Smooth muscle cell of the brain vasculature (primary cell): ENCODE measurements at places on chromosomes 12 and 14.

DNA sequence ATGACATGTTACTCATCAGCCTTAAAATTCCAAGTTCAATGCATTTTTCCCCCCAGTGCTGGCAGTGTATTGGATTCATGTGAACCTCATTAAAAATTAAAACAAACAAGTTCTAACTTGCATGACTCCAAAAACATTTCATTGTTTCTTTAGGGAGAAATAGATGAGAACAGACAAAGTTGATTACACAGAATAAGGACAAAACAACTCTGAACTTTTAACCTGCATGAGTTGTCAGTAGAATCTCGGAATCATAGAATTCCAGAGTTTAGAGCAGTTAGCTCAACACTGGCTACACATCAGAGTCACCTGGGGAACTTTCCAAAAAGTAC lies 127.5 kb downstream of the TMX1 start:
- DNase-seq, result no peak

GRCh38 chr12:22248571-22249115 lies 85.9 kb downstream of the ST8SIA1 start:
- no peak for DNase-seq

DNA sequence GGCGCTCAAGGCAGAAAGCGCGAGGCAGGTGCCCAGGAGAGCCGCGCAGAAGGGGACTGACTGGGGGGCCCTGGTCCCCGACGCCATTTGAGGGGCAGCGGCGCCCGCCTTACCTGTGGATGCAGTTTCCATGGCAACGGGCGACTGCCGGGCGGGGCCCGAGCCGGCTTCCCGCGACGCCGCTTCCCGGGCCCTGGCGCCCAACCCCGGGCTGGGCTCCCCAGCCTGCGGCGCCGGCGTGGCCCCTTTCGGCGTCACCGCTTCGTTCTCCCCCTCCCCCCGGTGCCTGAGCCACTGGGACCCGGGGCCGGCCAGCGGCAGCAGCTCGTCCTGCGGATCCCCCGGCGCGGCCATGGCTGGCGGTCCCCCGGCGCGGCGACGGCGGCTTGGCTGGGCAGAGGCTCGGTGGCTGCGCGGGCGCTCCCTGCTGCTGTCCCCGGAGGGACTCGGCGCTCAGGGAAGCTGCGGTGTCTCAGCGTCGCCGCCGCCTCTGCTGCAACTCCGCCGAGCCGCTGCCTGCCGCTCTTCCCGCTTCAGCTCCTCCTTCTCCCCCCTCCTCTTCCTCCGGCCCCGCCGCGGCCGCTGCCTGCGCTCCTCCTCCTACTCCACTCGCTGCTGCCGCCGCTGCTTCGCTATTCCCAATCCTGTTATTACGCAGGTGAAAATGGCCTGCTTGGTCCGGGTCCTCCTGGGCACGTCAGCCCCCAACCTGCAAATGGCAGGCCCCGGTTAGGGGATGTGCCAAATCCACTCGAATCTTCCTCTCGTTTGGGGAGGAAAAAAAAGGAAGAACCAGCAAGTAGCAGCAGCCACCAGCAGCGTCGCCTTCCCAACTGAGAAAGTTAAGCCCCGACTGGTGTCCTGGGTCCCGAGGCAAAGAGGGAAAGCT lies at the start of gene RTN1:
Gene RTN1 (minus strand): TSS at position 500 of the 889 bp plus-strand sequence. CDS start 146 bp downstream, at position 354.
- no peak for DNase-seq

- no peak for DNase-seq
These were observed 46.1 kb downstream of the KIF26A start for GRCh38 chr14:104184506-104184905.

DNA sequence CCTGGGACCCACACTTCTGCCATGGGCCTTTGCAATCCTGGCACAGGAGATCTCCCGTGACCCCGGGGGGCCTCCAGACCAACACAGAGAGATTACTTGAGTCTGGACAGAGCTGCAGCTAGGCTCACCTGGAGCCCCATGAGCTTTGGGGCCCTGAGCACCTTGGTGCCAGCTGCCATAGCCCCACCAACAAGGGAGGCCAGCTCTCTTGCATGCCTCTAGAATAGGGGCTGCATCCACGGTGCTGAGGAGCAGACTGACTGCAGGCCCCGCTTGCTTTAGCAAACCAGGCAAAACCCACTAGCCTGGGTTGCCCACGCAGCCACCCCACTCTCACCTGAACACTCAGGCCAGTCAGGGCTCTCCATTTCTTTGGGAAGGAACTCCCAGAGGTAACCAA lies 3.7 kb upstream of the OR4N2 start:
- DNase-seq, result no peak

GRCh38 chr12:63912651-63913050 lies 68.2 kb downstream of the SRGAP1 start:
- DNase-seq, result no peak

GRCh38 chr14:70140614-70141013 lies 48.1 kb downstream of the SLC8A3 start:
- DNase-seq, result no peak

GRCh38 chr12:51863933-51864832 lies 15.7 kb upstream of the FIGNL2 start:
- DNase-seq, result no peak

DNA sequence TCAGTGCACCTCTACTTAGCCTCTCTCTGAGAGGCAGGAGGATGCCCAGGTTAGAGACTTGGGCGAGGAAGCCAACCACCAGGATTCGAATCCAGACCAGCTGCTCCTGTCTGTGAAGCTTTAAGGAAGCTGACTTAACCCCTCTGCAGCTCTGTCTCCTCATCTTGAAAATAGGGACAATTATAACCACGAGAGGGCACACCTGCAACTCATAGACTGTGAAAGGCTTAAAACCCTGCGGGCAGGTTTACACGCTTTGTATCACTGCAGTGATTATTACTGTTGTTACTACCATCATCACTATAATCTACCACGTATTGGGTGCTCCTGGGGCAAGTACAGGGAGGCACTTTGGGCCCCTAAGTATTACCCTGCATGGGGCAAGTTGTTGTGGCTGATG lies 379.8 kb downstream of the VRK1 start:
- no peak for DNase-seq

- no peak for DNase-seq
These were observed 32.5 kb downstream of the NFYB start for GRCh38 chr12:104105461-104105860.

GRCh38 chr12:6567112-6567670 lies 900 bp downstream of the NOP2 start:
- DNase-seq, result no peak

GRCh38 chr14:80356413-80356812 lies 145.1 kb upstream of the DIO2 start:
- DNase-seq, result no peak

GRCh38 chr14:55288439-55288838 lies 17.2 kb downstream of the FBXO34 start:
- DNase-seq, result no peak

GRCh38 chr12:124730455-124730932 lies 133.2 kb downstream of the SCARB1 start:
- DNase-seq, result peak; percentile 69

- no peak for DNase-seq
These were observed 6.4 kb upstream of the CISTR start for GRCh38 chr12:53758081-53758729.

DNA sequence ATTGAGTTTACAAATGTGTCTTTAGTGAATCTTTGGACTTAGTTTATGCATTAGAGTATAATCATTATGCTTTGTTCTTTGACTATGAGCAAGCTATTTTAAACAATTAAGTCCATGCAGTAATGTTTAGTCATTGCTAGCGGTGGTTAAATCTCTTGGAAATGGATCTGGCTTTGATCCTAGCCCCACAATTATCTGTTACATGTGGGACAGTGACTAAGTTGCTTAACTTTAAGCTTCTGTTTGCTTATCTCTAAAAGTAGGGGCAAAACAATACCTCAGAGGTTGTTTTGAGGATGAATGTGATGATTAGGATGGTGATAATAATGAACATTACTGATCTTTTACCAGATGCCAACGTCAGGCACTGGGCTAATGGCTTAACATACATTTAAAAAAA lies 124.2 kb downstream of the NPAS3 start:
- DNase-seq, result no peak

DNA sequence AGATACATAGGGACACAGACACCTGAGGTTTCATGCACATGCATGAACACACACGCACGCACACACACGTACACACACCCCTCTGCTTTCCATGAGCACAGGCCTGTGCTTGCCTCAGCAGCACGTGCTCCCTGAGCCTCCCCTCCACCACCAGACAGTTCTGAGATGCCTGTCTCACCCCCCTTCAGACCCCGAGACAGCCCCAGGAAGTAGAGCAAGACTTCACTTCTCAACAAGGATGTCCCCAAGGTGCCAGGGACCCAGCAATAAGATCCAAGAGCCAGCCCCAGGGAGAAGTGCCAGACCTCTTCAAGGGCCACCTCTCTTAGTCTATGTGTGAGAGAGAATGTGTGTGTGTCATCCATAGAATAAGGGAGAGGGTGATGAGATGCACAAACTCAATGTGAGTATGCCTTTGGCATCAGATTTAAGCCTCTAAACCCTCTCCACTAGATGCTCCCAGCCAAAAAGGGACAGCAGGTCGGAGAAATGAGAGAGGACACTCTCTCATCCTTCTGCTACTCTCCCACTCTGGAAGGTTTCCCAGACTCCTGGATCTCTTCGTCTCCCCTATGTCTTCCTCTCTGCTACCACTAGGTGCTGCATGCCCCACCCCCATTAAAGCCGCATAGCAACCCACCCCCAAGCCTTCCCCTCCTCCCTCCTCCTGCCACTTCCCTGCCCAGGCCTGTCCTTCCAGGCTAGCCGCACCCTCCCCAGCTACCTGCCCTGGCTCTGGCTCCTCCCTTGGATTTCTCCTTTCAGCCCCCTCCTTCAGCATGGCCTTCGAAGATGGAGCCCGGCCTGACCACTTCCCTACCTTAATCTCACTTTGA lies 7.7 kb downstream of the RARG start:
- DNase-seq, result no peak

GRCh38 chr14:96261053-96261452 lies 5.0 kb downstream of the BDKRB1 start:
- DNase-seq, result no peak

DNA sequence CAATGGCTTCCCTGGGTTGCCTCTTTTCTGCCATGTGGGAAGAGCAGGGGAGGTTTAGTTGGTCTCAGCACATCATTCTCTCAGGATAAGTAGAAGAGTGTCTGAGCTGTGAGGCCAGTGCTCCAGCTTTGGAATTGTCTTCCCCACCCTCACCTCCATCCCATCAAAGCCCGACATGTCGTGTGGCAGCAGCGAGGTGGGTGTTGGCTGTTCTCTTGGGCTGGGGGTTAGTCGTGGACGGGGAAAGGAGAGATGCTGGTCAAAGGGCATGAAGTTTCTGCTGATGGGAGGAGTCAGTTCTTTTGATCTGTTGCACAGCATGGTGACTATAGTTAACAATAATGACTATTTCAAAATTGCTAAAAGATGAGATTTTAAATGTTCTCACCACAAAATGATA lies 404.2 kb downstream of the TMEM121 start:
- DNase-seq, result no peak

GRCh38 chr12:86634456-86635410 lies 378.5 kb upstream of the MGAT4C start:
- no peak for DNase-seq

GRCh38 chr12:47312808-47313426 lies 233.2 kb upstream of the AMIGO2 start:
- DNase-seq, result no peak

DNA sequence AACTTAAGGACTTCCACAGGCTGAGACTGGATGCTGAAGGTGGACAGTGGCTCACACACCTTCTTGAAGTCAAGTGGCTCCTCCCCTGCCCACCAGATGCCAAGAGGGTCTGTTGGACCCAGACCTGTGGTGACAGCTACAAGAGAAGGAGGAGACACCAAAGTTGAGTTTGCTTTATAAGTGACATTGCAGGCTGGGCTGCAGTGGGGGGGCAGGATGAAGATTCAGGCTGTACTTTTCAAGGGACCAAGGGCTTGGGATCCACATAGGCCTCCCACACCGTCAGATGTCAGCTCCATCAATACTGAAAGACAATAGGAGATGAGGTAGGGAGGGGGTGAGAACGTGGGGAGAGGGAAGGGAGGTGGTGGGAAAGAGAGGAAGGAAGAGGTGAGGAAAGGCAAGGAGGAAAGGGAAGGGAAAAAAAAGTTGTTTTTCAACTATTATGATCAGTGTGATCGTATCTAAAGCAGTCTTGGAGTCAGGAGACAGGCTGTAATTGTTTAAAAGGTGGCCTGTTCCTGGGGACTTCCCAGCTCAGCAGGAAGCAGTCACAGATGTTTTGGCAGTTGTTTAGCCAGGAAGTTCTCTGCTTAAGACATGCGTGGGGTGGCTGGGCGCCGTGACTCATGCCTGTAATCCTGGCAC lies 84.1 kb upstream of the RESF1 start:
- peak; percentile 21 for DNase-seq

DNA sequence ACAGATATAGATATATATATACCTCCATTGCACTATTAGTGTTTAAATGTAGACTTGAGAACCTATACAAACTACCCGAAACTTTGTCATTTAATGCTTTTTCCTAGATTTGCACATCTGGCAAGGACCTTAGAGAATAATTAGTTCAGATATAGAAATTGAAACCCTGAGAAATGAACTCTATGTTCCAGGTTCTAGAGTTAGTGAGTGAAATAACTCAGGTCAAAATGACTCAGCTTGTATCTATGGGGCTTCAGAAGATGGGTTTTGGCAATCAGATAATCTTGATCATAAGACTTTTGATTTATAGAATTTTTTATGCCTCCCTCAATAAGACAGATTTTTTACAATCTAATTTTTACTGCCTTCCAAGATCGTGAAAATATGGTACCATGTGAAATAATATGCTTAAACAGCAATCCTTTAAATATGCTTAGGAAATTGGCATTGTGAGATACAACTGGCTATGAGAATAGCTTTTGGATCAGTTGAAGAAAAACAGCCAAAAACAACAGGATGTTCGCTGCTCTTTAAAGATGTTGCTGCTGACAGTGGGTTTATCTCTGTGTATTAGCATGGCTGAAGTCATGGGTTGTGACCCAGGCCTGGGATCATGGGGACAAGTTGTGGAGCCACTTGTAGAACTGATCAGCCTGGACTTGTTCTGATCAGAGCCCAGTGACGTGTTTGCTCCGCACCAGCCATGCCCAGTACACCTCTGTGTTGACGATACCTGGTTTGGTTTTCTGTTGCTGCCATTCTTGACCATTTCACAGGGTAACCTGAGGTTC lies 63.6 kb downstream of the TTLL5 start:
- no peak for DNase-seq

DNA sequence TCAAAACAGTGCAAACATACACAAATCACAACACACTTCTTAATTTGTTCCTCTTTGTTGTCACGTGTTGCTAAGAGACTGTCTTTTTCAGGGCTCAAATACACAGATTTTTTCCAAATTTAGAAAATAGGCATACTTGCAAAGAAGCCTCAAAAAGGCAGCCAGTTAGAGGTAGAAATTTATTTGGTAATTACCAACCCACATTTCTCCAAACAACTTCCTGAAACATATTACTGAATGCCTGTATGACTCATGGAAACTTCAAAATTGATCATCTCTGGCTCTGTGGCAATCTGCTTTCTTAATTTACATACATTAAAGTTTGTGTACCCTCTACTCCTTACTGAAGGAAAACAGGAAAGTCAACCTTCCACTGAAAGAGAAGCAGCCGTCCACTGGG lies 36.4 kb downstream of the PPM1H start:
- DNase-seq, result no peak

GRCh38 chr14:72682188-72682587 lies 211.7 kb downstream of the DPF3 start:
- no peak for DNase-seq
